Stimulated activated CD4-positive, alpha-beta T cell treated with anti-CD3 and anti-CD28 coated beads, Interleukin-1b, Interleukin-23, amount 100 ng/mL, for 48 hours (primary cell): ENCODE measurements at places on chromosomes 16 and 17.
A peak's percentile ranks its signal among the peaks of the same experiment; 100 is the strongest.

DNA sequence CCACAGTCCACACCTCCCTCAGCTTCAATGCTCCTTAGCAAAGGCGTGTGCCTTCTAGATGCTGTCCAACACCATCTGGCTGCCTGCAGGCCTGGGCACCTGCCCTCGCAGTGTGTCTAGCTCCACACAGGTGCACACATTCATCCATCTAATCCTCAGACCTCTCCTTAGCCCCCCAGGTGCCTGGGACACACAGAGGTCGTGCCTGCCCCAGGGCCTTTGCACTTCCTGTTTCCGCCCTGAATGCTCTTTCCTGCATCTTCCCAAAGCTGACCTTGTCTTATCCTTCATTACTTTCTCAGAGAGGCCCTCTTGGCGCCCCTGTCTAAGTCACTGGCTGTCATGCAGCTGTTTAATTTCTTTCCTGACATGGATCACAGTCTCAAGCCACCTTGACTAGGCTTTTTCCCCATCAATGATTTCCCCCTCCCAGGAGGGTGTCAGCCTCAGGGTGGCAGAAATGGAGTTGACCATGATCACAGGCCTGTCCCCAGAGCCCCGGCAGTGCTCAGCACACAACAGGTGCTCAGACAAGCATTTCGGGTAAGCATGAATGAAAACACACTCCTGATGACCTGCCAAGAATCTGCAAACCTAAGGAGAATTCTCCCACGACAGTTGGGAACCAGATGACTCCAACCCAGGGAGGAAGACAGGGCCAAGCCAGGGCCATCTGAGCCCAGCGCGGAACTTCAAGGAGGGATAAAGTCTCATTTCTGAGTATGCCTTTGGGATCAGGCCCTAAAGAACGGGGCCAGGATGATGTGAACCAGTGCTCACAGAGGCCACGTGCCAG is 76.3 kb downstream of the LITAF start:
- DNase-seq, result no peak

DNA sequence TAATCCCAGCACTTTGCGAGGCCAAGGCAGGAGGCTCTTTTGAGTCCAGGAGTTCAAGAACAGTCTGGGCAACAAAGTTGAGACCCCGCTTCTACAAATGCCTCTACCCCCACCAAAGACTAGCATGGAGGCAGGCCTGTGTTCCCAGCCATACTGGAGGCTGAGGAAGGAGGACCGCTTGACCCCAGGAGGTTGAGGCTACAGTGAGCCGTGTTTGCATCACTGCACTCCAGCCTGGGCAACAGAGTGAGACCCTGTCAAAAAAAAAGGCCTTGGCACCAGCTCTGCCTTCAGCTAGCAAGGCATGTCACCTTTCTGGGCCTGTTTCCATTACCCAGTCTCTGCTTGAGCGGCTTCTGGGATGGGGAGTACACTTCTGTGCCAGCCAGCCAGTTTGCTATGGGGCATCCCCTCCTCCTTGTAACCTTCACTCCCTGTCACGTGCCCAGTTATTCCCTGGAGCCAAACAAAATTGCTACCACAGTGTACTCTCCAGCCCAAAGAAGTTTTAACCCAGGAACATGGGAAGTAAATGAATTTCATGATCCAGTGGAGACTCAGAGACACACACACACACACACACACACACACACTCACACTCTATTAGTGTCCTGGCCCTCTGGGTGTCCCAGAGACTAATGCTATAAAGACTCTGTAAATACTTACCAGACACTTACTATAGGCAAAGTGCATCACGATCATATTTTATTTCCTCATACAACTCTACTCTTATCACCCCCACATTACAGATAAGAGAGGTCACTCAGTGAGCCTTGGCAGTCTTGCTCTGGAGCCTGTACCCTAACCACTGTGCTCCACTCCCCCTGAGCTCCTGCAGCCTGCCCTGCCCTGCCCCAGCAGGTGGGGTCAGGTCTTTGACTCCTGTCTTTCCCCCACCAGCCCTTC is 2.5 kb downstream of the CISD3 start:
- DNase-seq, result no peak

GRCh38 chr17:79603771-79604170 is 7.1 kb downstream of the RBFOX3 start:
- no peak for DNase-seq

DNA sequence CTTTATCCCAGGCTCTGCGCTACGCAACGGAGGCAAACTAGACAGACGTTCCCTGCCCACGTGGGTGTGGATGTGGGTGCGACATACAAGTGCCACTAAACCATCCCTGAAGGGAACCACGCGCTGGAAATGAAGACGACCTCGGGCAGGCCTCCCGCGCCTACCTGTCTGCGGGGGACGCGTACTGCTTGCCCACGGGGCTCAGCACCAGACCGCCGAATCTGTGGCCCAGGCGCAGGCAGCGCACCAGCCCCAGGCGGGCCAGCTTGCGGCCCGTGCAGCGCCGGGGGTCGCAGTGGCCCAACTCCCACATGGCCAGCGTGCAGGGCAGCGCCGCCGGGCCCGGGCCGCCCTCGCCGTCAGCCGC is 480 bp downstream of the TSR3 start:
- no peak for DNase-seq

- peak; percentile 5 for DNase-seq
These were observed 37.6 kb upstream of the PIRT start for GRCh38 chr17:10875430-10875851.
